Activated naive CD8-positive, alpha-beta T cell treated with anti-CD3 and anti-CD28 coated beads, Interleukin-2, amount 50 U/mL, for 24 hours (primary cell): ENCODE measurements at places on chromosomes 12 and 14.
A peak's percentile ranks its signal among the peaks of the same experiment; 100 is the strongest.

DNA sequence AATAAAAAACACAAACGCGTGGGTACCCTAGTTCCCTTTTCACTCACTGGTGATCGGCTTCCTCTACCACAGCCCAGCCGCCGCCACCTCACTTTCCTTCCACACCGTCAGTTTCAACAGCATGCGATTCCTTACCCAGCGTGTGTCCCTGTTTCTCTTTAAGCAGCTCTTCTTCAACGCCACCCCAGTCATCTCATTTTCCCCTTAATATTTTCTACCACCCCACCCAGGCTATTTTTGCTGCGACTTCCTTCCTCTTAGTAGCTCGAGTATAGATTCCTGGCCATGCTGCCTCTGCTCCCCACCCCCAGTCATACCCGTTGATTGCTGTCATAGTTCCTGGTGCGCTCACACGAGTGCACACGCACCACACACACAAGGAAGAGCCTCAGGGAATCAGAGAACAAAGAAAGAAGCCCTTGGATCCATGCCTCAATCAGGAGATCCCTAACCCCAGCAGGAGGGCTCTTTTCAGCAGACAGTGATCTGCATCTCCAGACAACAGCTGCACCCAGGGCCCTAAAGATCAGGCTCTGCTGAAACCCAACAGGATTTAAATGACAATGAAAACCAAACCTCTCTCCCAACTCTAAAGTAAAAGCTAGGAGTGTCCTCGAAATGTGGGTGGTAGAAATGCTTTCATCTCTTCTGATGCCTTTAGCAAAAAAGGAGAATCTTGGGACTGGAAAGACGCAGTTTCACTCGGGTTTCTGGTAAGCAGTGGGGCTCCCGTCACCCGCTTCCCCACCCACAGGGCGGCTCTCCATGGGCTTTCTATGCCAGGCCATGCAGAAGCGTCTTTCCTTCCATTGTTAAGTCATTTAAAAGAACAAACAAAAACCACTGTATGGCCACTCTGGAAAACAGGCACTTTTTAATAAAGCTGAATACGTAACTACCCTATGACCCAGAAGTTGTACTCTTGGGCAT is 23.8 kb downstream of the VPS37B start:
- peak overlapping the region; percentile 61 for H3K4me3 ChIP-seq
- peaks cover 25% of the 10 kb centered on the region for H3K36me3 ChIP-seq
- peaks cover 81% of the 10 kb centered on the region for H3K4me1 ChIP-seq

GRCh38 chr14:57845316-57845715 is 20.6 kb downstream of the SLC35F4 start:
- DNase-seq: no peak
- no peaks in the 10 kb centered on the region for H3K4me1 ChIP-seq
- no peaks in the 10 kb centered on the region for H3K36me3 ChIP-seq
- H3K27ac ChIP-seq: no peak overlapping the region

GRCh38 chr14:24241829-24242443 is 487 bp downstream of the TINF2 start:
- H3K27me3 ChIP-seq: no peaks in the 10 kb centered on the region
- H3K4me1 ChIP-seq: peaks cover 68% of the 10 kb centered on the region

DNA sequence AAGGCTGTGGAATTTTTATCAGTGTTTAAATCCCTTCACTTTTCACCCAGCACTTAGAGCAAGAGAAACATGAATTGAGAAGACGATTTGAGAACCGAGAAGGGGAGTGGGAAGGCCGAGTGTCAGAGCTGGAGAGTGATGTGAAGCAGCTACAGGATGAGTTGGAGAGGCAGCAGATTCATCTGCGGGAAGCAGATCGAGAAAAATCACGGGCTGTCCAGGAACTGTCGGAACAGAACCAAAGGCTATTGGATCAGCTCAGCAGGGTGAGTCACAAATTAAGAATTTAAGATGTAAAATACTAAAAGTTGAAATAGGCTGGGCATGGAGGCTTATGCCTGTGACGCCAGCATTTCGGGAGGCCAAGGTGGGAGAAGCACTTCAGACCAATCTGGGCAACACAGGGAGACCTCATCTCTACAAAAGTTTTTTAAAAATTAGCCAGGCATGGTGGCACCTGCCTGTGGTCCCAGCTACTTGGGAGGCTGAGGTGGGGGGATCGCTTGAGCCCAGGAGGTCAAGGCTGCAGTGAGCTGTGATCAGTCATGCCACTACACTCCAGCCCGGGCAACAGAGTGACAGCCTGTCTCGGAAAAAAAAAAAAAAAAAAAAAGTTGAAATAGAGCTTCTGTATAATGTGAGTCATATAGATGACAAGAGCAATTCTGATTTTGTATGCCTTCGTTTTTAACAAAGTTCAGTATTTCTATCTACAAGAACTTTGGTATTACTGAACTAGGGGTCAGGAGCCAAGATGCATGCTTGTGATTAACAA is 9.6 kb downstream of the BICDL1 start:
- H3K4me3 ChIP-seq: peak overlapping the region; percentile 45
- H3K27me3 ChIP-seq: no peaks in the 10 kb centered on the region
- DNase-seq: no peak
- H3K4me1 ChIP-seq: peaks cover 68% of the 10 kb centered on the region
- peaks cover 87% of the 10 kb centered on the region for H3K36me3 ChIP-seq
